ENCODE measurements at places on chromosomes 2 and 18.
A peak's percentile ranks its signal among the peaks of the same experiment; 100 is the strongest.

GRCh38 chr2:30178618-30179434 lies 32.0 kb downstream of the YPEL5 start:
- peak; percentile 67 for DNase-seq

DNA sequence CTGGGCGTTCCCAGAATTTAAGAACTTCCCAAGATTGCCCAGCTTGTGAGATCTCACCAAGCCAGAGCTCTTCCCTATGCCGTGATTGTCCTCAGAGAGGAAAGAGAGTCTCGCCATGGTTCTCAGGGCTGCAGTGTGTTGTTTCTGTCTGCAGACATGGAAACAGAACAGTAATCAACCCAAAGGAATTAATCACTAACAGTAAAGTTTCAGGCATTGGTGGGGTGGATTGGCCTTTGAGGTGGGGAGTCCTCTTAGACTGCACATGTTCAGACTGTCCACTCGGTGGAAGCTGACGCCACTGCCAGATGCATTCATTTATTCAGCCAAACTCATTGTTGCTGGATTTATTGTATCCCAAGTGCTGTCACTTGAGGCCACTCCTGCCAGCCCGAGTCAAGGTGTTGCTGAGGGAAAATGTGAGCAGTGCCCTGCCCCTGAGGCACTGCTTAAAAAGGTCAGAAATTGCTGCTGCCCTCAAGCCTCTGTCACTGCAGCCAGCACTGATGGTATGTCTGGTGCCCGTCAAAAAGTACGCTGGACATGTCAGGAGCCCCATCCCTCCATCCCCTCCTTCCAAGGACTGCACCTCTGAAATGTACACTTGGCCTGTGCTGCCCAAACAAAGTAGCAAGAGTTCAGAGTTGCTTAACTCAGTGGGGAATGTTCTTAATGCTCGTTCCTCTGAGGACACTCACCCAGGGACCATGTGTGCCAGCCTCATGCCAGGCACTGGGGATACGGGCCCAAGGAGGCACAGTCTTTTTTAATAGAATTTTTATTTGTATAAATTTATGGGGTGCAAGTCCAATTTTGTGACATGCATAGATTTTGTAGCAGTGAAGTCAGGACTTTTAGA lies 201.0 kb downstream of the GLI2 start:
- peak; percentile 92 for DNase-seq

DNA sequence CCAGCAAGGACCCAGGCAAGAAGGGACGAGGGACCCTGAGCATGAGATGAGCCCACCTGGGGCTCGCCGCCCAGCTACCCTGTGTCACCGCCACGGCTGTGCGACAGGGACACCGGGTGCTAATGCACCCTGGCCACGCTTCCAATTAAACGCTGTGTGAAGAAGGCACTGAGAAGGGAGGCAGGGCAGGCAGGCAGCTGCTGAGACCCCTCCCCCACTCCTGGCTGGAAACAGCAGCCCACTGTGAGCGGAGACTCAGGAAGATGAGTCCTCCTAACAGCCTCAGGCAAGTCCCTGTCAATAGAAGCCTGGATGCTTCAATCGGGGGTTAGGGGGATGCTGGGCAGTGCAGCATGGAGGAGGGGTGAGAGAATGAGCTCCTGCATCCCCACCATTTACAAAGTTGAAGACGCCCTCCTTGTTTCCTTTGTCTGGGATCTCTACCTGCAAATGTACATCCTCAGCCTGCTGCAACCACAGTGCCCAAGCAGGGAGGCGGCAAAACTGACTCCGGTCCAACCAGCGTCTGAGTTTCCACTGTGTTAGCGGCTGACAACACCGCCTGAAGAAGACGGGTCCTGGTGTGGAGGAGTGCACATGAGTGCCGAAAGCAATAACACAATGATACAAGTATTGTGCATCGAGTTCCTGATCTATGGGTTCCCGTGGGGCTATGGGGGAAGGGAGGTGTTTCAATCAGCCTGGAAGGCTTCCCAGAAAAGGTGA lies 12.8 kb downstream of the TMEM163 start:
- DNase-seq, result no peak

GRCh38 chr2:202037086-202037485 lies 3.4 kb downstream of the FZD7 start:
- DNase-seq, result peak; percentile 43

GRCh38 chr2:28394997-28395333 lies 2.3 kb downstream of the FOSL2 start:
- no peak for DNase-seq

DNA sequence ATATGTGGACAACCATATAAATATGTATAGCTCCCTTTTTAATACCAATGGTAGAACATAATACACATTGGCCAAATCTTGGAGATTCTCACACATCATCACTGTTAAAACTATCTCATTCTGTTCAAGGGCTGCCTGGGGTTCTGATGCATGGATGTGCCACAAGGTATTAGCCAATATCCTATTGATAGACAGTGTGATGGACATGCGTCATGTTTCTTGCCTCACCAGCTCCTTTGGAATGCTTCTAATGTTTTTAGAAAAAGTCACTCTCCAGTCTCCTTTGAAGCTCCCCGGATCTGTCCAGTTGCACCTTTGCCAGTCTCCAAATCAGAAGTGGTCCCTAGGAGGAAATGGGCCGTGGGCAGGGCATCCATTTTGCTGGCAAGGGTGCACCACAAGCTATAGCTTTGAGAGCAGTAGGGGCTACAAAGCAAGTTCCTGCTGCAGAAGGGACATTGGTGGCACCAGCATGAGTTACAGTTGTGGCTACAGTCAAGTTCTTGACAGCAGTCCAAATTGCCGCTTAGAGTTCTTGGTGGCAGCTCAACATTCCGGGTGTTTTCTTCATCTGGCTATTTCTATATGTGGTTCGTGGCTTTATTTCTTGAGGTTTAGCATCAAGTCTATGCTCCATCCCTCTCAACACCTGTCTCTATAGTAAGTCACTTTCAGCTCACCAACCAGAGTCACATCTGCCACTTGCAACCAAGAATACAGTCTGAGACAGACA lies 25.1 kb upstream of the ATRAID start:
- no peak for DNase-seq

DNA sequence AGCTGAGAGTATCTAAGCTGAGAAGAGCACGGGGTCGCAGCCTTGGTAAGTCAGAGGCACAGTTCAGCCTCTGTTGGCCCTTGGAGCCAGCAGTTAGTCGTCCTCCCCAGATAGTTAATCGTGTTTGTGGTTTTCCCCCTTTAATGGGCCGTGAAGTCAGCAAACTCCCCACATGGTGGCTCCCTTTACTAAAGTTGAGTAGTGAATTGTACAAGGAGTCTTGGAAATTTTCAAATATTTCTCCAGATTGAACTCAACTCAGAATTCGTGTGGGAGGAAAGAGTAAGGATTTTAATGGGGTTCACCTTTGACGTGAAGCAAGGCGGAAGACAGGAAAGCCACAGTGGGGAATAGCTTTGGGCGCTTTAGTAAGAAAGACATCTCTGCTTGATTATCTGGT lies 2.4 kb upstream of the ADCYAP1 start:
- peak; percentile 27 for DNase-seq

DNA sequence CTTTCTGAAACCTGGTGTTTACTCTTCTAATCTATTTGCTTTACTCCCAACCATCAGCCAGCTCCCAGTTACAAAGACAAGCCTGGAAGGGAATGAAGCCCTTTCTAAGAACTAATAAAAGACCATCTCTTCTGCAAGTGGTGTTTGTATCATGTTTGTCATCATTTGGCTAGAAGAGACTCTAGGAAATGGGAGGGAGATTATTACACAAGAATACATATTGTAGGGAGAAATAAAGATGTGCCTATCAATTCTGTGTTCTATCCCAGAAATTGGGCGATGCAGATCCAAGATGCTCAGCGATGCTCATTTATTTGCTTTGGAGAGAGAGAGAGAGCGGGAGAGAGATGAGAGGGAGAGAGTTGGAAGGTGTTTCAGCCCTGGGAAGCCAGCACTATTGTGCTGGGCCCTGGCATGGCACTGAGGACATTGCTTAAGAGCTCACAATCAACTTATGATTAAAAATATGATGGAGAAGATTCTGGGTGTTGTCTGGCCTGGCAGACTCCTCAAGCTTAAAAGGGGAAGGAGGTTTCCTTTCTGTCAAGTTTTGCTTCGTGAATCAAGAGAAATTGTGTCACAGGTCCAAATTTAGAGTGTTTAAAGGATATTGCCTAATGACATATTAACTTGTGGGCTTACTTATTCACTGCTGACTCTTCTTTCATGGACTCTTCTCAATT lies 41.8 kb upstream of the AFF3 start:
- no peak for DNase-seq

GRCh38 chr2:217875556-217876252 lies 127.1 kb downstream of the TNS1 start:
- no peak for DNase-seq

DNA sequence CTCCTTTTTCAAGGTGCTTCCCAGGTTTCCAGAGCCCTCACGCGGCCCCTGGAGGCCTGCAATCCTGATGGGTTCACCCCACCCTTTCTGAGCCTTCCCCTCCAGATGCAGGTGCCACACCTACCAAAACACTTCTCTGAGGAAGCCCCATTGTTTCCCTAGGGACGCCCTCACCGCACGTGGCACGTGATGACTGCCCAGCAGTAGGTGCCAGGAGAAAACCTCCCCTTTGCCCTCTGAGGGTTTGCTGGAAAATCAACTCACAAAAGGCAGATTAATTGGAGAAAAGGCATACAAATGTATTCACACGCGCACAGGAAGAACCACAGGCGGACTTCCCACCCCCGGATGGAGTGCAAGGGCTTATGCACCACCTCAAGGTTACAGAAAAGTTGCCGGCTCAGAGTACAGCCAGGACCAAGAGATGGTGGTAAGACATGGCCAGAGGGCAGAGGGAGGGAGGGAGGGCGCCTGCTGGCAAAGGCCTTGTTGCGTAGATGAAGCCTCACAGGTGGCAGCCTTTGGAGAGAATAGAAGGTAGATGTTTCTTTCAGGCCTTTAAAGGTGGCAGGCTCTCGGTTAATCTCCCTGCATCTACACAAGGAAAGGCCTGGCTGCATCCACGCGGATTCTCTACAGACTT lies 269.4 kb upstream of the RAB6C start:
- no peak for DNase-seq

- DNase-seq, result no peak
Measured at GRCh38 chr2:96962567-96963203, 23.7 kb downstream of the FAM178B start.

GRCh38 chr2:197250084-197250397 lies 60.5 kb downstream of the ANKRD44 start:
- no peak for DNase-seq

DNA sequence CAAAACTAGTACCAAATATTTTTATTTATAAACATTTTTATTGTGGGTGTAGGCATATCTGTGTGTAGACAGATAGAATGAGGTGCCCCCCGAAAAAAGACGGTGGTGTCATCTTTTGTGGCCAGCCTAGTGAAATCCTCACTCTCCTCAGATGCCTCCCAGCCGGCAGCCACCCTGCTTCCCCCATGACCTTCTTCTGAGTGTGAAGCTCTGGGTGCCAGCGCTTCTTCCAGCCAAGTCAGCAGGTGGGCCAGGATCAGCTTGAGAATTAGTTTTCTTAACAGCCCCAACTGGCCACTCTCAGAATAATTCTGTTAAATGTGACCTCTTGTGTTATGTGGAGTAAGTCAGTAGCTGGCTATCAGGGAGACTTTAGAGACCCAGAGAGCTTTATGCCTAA lies 229.6 kb upstream of the FOSL2 start:
- DNase-seq, result no peak

DNA sequence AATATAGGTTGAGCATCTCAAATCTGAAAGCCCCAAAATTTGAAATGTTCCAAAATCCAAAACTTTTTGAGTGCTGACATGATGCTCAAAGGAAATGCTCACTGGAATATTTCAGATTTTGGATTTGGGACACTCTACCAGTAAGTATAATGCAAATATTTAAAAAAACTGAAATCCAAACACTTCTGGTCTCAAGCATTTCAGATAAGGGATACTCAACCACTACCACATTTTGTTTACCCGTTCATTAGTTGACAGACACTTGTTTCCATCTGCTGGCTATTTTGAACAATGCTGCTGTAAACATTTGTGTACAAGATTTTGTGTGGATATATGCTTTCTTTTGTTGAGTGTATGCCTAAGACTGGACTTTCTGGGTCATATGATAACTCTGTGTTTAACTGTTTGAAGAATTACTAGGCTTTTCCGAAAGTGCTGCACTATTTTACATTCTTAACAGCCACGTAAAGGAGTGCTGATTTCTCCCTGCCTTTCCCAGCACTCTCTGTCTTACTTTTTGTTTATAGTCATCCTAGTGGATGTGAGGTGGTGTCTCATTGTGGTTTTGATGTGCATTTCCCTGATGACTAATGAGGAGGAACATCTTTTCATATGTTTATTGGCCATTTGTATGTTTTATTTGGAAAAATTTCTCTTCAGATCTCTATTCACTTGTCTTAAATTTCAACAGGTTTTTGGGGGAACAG lies 19.5 kb upstream of the DCDC2C start:
- peak; percentile 61 for DNase-seq

DNA sequence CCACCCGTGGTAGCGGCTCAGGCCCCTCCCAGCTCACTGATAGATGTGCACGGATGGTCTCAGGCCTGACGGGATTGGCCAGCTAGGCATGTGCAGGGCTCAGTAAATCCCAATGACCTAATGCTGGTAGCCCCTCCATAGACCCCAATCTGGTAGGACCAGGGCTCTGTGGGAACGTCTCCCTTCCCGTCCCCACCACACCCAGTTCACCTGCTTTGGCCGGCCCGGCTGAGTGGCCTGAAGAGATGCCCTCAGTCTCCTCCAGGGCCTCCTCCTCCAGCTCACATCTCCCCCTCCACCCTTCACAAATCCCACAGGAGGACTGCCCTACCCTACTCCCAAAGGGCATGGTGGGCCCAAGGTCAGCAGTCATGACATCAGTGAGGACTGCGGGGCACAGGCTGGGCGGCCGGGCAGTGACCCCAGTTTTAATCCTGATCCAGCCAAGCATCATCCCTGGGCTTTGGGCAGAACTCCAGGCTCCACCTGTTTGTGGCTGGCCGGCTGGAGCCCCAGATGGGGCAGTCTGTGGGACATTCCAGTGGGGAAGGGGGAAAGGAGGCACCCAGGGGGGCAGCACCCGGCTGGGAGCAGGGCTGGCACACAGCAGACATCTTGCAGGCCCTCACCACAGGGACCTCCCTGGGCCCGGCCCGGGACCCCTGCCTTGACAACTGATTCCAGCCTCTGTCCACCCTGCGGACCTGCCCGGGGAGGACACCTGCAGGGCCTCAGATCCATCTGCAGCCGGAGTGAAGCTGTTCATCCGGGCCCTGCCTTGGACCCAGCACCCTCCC lies 2.3 kb downstream of the KIF1A start:
- no peak for DNase-seq

- DNase-seq, result no peak
Measured at GRCh38 chr2:60023256-60023985, 530.0 kb downstream of the BCL11A start.

DNA sequence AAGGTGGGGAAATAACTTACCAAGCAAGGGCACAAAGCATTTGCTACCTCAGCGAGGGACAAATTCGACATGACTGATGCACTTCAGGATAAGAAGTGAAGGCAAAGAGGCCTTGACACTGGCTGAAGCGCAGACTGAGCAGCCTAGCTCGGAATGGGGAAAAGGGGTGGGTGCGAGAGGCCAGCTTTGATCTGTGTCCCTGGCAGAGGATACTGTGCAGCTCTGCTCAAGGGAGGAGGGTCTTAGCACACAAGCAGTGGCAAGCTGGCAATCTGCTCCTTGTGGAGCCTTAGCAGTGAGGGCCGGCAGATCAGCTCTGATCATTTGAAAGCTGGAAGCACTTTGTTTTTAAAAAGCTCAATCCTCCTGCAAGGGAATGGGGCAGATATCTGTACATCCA lies 222.3 kb downstream of the ZBTB7C start:
- DNase-seq, result no peak

GRCh38 chr18:10134204-10134603 lies 220.4 kb downstream of the VAPA start:
- no peak for DNase-seq
